ENCODE measurements at places on chromosomes 1 and 21.

- no peak for DNase-seq
Measured at GRCh38 chr1:69728206-69728605, 160.5 kb downstream of the LRRC7 start.

- DNase-seq = no peak
Measured at GRCh38 chr1:176767714-176768136, 304.8 kb downstream of the PAPPA2 start.

GRCh38 chr1:192907545-192908243 is 98.9 kb downstream of the RGS2 start:
- no peak for DNase-seq

DNA sequence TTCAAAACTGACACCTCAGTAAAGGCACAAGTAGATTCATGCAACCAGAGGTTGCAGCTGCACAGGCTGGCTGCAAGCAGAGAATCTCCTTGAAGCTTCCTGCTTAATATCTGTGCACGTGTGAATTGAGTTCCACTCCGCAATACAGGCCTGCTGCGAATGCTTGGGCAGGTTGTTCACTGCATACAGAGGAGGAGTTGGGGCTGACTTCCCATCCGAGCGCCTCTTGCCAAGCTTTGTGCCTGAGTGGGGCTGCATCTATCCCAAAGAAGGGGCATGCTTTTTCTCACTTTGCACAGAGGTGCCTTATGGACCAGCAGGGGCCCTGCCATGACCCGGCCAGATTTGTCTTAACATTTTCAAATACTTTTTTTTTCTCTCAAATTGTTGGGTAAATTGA is 17.9 kb upstream of the PADI1 start:
- no peak for DNase-seq

DNA sequence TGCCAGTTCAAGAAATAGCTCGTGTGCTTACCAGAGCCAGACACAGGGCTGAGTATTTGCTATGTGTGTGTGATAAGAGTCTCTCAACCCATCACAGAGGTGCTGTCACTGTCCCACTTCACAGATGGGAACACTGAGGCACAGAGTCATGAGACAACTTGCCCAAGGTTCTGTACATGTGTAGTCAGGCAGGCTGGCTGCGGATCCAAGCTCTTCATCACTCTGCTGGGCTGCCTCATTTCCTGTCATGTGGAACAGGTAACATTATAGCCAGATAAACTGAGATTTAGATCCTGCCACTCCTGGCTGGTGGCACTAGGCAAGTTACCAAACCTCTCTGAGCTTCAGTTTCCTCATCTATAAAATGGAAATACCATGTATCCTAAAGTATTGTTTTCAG is 77.8 kb downstream of the ITPKB start:
- no peak for DNase-seq

DNA sequence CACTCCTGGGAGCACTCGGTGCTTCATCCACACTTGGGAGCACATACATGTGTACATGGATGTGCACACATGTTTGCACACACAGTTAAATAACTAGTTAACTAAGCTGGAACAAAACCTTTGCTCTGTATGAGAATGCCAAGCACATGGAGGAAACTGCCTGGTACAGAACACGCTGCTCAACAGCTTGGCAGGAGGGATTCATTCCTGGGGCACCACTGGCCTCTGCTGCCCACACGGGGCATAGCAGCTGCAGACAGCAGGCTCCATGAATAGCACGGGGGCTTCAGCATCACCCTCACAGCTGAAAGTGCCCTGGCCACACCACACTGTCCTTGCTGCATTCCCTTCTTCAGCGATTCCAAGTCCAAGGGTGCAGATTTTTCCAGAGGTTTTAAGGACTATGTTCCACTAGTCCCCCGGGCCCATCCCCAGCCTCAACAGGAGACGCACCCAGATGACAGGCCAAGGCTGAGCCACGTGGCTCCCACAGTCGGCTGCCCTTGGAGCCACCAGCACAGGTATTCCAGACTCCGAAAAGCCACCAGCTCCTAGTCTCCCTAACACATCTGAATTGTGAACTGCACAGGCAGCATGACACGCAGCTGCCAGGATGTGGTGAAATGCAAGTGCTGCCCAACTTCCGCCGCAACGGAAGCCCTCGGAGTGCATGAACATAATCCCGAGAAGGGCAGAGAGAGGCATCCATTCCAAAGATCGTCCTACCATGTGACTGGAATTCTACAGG is 16.9 kb downstream of the NPHP4 start:
- peak; percentile 25 for DNase-seq

GRCh38 chr1:186299570-186299969 is 75.5 kb downstream of the TPR start:
- no peak for DNase-seq

GRCh38 chr1:221072214-221072613 is 193.0 kb downstream of the HLX start:
- no peak for DNase-seq

- DNase-seq = no peak
Measured at GRCh38 chr1:61056573-61057439, 25.6 kb upstream of the NFIA start.
